H1 (cell line): ENCODE measurements at places on chromosomes 12 and 14.

GRCh38 chr12:54975875-54976274 lies 8.7 kb downstream of the TESPA1 start:
- no peak overlapping the region for H3K27ac ChIP-seq
- DNase-seq: no peak
- no peaks in the 10 kb centered on the region for H3K36me3 ChIP-seq
- H3K4me3 ChIP-seq: no peak overlapping the region

- H3K36me3 ChIP-seq: no peaks in the 10 kb centered on the region
- H3K4me3 ChIP-seq: no peak overlapping the region
- H3K27ac ChIP-seq: no peak overlapping the region
- no peak for DNase-seq
These were observed 369.1 kb upstream of the NOVA1 start for GRCh38 chr14:26966908-26967307.

GRCh38 chr12:79933532-79934264 lies 1.2 kb downstream of the PPP1R12A start:
- H3K27ac ChIP-seq: no peak overlapping the region
- no peaks in the 10 kb centered on the region for H3K36me3 ChIP-seq
- H3K4me1 ChIP-seq: no peaks in the 10 kb centered on the region; the same call in 1 of the 2 replicates

DNA sequence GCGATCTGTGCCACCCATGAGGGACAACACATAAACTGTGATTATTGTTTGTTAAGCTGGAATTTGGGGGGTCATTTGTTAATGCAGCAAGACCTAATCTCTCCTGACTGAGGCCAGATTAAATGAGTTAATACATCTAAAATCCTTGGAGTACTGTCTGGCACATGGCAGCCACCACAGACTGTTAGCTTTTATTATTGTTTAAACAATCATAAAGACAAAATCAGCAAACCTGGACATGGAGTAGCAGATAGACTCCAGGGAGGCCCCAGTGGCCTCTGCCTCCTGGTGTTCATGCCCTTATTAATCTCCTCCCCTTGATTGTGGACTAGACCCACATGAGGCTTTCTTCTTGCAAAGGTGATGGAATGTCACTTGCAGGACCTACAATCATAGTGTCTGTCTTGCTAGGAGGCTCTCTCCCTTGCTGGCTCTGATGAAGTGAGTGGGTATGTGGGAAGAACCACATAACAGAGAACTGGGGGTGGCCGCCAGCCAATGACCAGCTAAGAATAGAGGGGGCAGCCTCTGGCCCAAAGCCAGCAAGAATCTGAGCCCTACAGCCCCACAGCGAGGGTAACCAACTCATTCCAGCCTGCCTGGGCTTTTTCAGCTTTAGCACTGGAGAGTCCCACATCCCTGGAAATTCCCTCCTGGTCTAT lies 142.0 kb downstream of the SCARB1 start:
- H3K4me3 ChIP-seq: no peak overlapping the region

- no peaks in the 10 kb centered on the region for H3K36me3 ChIP-seq
- no peaks in the 10 kb centered on the region for H3K27me3 ChIP-seq
- H3K4me3 ChIP-seq: no peak overlapping the region
- no peak overlapping the region for H3K27ac ChIP-seq
- DNase-seq: no peak
These were observed 67.5 kb downstream of the ETV6 start for GRCh38 chr12:11716794-11717518.

GRCh38 chr12:107891967-107892366 lies 117.5 kb downstream of the ASCL4 start:
- H3K4me1 ChIP-seq: no peaks in the 10 kb centered on the region
- H3K27ac ChIP-seq: no peak overlapping the region
- H3K27me3 ChIP-seq: no peaks in the 10 kb centered on the region
- DNase-seq: no peak
- no peak overlapping the region for H3K4me3 ChIP-seq

DNA sequence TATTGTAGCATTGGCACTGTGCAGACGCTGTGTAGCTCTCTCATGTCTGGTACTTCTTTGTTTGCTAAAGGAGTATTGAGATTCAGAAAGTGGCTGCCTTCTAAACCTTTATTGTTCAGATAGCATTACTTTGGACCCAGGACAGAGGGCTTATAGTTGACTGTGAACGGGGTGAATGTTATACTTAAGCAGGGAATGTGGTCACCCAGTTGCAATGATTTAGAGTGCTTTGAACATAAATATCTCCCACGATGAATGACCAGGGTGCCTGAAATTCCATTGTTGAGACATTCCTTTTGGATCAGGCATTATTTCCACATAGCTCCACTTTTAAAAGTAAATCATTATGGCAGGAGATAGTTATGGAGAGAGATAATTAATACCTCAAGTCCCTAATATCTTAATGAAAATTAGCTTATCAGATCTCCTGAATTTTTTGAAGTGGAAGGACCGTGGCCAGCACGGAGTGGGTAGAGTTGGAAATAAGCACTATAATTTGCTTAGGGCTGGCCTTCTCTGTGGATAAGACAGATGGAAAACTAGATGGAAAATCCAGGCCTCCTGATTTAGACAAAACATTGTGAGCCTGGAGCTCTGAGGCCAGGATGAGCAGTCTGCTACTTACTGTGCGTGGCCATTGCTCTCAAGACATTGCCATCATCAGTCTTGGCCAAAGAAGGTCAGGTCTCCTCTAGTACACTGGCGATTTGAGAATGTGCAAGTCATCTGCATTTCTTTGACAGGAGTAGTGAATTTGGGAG lies 114.5 kb downstream of the ETV6 start:
- no peak overlapping the region for H3K4me3 ChIP-seq
- no peak overlapping the region for H3K27ac ChIP-seq
- no peaks in the 10 kb centered on the region for H3K27me3 ChIP-seq
- H3K4me1 ChIP-seq: peaks cover 10% of the 10 kb centered on the region

GRCh38 chr12:15664491-15664890 lies 124.7 kb downstream of the EPS8 start:
- no peaks in the 10 kb centered on the region for H3K36me3 ChIP-seq
- no peaks in the 10 kb centered on the region for H3K27me3 ChIP-seq
- no peak overlapping the region for H3K4me3 ChIP-seq

GRCh38 chr12:93288626-93289025 lies 89.1 kb upstream of the NUDT4 start:
- H3K27ac ChIP-seq: no peak overlapping the region
- H3K36me3 ChIP-seq: no peaks in the 10 kb centered on the region
- DNase-seq: no peak
- H3K4me3 ChIP-seq: no peak overlapping the region
- no peaks in the 10 kb centered on the region for H3K4me1 ChIP-seq
- no peaks in the 10 kb centered on the region for H3K27me3 ChIP-seq

DNA sequence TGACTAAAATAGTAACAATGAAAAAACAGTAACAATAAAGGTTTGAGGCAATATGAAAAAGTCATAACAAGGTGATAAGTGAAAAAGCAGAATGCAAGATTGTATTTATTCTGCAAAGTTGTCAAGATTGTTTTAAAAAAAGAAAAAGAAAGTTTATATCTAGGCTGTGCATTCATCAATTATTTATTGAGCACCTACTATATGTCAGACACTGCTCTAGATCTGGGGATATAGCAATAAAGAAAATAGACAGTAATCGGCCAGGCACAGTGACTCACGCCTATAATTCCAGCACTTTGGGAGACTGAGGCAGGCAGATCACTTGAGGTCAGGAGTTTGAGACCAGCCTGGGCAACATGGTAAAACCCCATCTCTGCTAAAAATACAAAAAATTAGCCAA lies 3.8 kb downstream of the PLA2G1B start:
- H3K4me1 ChIP-seq: no peaks in the 10 kb centered on the region
- no peak overlapping the region for H3K27ac ChIP-seq
- H3K4me3 ChIP-seq: no peak overlapping the region
- H3K36me3 ChIP-seq: no peaks in the 10 kb centered on the region
- no peak for DNase-seq

DNA sequence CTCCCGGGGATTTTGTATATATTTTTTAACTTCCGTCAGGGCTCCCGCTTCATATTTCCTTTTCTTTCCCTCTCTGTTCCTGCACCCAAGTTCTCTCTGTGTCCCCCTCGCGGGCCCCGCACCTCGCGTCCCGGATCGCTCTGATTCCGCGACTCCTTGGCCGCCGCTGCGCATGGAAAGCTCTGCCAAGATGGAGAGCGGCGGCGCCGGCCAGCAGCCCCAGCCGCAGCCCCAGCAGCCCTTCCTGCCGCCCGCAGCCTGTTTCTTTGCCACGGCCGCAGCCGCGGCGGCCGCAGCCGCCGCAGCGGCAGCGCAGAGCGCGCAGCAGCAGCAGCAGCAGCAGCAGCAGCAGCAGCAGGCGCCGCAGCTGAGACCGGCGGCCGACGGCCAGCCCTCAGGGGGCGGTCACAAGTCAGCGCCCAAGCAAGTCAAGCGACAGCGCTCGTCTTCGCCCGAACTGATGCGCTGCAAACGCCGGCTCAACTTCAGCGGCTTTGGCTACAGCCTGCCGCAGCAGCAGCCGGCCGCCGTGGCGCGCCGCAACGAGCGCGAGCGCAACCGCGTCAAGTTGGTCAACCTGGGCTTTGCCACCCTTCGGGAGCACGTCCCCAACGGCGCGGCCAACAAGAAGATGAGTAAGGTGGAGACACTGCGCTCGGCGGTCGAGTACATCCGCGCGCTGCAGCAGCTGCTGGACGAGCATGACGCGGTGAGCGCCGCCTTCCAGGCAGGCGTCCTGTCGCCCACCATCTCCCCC lies 777 bp downstream of the ASCL1 start:
- H3K4me3 ChIP-seq: peak overlapping the region; percentile 67
- H3K27me3 ChIP-seq: peaks cover 98% of the 10 kb centered on the region
- no peaks in the 10 kb centered on the region for H3K36me3 ChIP-seq
- H3K4me1 ChIP-seq: peaks cover 4% of the 10 kb centered on the region; the same call in 1 of the 2 replicates

- H3K4me1 ChIP-seq: peaks cover 3% of the 10 kb centered on the region; the same call in 1 of the 2 replicates
- H3K27ac ChIP-seq: no peak within 1 kb of the TSS
- peak within 1 kb of the TSS; percentile 70 for H3K4me3 ChIP-seq
These were observed at the start of gene ESRRB for GRCh38 chr14:76375947-76376404. TSS of gene ESRRB (plus strand) at chr14:76376137. CDS start at chr14:76376402, 265 bp downstream.

DNA sequence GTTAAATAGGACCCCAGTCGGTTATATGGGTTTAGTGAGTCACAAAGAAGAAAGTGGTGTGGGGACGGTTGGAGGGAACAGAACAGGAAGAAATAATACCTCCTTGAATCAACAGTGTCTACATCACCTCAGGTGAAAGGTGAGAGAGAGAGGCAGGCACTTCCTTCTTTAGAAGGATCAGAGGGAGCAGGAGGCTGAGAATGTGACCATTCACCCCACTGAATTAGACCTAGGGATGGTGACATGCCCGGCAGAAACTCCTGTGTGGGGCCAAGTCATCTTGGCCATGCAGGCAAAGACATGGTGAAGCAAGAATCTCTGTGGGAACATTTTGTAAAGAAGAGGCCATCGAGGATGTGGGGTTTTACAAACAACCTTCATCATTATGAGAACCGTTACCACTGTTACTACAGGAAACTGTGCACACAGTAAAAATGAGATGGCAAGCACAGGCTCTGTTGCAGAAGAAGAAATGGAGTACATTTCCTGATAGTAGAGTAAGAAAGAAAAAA lies 1196.9 kb downstream of the VRK1 start:
- H3K36me3 ChIP-seq: no peaks in the 10 kb centered on the region
- no peaks in the 10 kb centered on the region for H3K27me3 ChIP-seq
- H3K27ac ChIP-seq: no peak overlapping the region
- no peak for DNase-seq
- no peak overlapping the region for H3K4me3 ChIP-seq

- H3K4me1 ChIP-seq: no peaks in the 10 kb centered on the region; the same call in 1 of the 2 replicates
- H3K27ac ChIP-seq: no peak overlapping the region
- H3K4me3 ChIP-seq: no peak overlapping the region
- H3K36me3 ChIP-seq: no peaks in the 10 kb centered on the region
- no peak for DNase-seq
These were observed 62.7 kb downstream of the GALNT4 start for GRCh38 chr12:89461649-89462612.

DNA sequence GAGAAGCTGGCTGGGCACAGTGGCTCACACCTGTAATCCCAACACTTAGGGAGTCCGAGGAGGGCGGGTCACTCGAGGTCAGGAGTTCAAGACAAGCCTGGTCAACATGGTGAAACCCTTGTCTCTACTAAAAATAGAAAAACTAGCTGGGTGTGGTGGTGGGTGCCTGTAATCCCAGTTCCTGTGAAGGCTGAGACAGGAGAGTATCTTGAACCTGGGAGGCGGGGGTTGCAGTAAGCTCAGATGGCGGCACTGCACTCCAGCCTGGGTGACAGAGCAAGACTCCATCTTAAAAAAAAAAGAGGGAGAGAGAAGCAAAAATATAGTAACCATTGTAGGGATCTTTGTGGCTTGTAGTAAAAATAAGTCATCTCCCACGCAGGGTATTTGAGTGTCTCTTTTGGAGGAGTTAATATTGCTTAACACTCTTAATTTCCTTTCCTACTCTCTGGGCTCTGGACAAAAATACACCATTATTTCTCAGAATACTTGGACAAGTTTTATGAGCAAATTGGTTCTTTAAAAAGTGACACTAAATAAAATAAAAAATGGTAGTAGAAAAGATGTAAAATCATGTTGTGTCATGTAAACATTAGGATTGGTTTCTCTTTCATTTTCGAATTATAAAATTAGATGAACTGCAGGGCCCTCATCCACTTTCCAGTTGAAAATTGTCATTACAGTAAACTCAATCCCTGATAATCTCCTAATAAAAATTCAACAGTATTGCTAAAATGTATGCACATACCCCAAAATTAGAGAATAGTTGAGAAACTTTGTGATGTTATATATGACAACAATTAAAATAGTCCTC lies 61.1 kb upstream of the C12orf71 start:
- H3K4me1 ChIP-seq: no peaks in the 10 kb centered on the region
- no peak for DNase-seq
- H3K4me3 ChIP-seq: no peak overlapping the region
- H3K27me3 ChIP-seq: no peaks in the 10 kb centered on the region
- H3K27ac ChIP-seq: no peak overlapping the region

DNA sequence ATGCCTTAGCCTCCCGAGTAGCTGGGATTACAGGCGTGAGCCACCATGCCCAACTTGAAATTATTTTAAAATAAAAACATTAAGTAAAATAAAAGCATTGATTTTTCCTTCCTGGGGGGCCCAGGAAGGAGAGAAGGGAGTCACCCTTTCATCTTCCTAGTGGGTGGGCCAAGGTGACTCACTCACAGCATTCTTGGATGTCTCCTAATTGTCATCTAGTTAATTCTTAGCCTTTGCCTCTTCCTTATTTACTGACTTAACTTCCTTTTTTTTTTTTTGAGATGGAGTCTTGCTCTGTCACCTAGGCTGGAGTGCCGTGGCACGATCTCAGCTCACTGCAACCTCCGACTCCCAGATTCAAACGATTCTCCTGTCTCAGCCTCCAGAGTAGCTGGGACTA lies 29.2 kb downstream of the TMEM120B start:
- no peaks in the 10 kb centered on the region for H3K27me3 ChIP-seq
- DNase-seq: no peak
- H3K4me1 ChIP-seq: no peaks in the 10 kb centered on the region
- H3K4me3 ChIP-seq: no peak overlapping the region
